ENCODE measurements at places on chromosomes 16 and 17.

GRCh38 chr17:71004413-71004812 is 835.1 kb downstream of the KCNJ2 start:
- no peak for DNase-seq

GRCh38 chr17:42553161-42553818 is 567 bp downstream of the HSD17B1 start:
- DNase-seq, result no peak

GRCh38 chr17:48589060-48589830 is 796 bp downstream of the HOXB3 start:
- DNase-seq, result no peak

DNA sequence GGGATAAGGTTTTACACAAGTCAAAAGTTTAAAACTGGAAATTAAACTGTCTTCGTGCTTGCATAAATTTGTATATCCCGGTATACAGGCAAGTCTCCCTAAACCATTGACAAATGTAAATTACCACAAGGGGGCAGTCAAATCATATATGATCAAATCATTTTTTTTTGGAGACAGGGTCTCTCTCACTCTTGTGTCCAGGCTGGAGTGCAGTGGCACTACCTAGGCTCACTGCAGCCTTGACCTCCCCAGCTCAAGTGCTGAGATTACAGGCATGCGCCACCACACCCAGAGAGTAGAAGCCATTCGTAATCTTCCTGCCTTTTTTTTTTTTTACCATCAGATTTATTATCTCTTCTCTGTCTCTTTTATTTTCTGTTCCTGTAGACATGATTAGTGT is 18.5 kb downstream of the TOP2A start:
- DNase-seq, result no peak

- no peak for DNase-seq
Measured at GRCh38 chr17:7348478-7349242, 3.3 kb upstream of the KCTD11 start.

DNA sequence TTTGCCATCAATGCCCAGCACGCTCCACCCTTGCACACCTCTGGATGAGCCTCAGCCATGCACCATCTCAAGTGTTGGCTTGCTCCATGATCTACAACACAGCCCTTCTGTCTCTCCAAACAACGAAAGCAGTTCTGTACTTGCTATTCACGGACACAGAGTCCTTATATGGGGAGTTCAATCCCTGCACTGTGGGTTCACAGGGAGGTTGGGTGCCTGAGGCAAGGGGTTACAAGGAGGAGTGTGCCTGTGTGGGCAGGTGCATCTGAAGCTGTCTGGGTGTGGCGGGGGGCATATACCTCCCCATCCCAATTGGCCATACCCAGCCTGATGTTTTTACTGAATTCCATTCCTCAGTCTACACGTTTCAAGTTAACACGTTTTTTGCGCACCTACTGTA is 5.6 kb downstream of the RUNDC3A start:
- DNase-seq, result no peak

DNA sequence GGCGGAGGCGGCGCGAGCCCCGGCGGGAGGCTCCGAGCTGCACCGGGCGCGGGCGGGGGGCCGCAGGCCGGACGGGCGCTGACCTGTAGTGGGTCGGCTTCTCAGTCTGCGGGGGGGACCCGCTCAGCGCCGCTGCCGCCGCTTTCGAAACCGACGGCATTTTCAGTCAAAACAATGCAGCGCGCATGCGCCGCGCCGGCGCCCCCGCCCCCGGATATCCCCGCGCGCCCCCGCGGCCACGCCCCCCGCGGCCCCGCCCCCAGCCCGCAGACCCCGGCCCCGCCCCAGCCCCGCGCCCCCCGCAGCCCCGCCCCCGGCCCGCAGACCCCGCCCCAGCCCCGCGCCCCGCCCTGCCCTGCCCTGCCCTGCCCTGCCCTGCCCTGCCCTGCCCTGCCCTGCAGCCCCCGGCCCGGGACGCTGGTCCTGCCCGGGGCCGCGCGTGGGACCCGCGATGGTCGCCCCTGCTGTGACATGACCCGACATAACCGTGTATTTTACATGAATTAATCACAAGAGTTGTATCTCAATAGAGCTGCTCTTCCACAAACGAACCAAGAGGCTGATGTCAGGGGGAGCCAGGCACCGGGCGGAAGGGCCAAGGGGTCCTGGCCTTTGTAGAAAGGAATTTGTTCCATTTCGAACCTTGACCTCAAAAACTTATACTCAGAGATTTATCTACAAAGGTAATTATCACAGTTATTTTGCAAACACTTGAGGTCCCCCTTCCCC is at the start of gene UNKL:
Gene UNKL (minus strand): TSS at position 173 of the 729 bp plus-strand sequence. CDS start 13 bp downstream, at position 160.
- peak; percentile 87 for DNase-seq

- no peak for DNase-seq
Measured at GRCh38 chr17:7606280-7606679, 8.4 kb downstream of the FXR2 start.

DNA sequence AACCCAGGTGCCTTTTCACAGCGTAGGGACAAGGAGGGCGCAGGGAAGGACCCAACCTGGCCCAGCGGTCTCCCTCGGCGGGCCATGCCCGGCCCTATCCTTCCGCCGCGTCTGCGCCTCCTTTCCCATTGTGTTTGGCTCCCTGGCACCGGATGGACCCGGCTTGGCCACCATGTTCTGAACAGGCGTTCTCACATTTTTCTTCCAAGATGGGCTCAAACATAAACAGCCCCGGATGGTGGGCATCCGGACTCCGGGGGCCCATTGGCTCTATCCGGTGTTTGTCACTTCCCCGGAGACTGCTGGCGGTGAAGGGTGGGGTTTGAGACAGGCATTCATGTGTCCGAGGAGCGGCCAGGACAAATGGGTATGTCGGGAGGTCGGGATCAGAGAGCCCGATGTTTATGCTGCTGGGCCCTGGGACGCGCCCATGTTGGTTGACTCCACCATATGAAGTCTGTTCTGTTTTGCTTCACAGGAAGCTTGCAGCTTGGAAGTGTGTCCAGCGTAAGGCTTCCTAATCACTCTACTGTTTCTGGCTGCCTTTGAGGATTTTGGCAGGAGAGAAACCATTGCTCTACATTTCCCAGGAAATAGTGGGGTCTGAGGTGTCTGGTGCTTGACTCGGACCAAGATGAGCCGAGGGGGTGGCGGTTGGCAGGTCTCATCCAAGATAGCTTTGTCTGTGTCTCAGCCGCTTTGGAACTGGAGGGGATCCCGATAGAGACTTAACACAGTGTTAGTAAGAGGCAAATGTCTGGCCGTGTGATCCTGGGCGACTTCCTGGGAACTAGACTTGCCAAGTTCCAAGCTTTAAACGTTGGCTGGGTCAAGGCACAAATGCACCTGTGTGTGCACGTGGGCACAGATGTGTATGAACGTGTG is 188.3 kb downstream of the IRF8 start:
- DNase-seq, result no peak

DNA sequence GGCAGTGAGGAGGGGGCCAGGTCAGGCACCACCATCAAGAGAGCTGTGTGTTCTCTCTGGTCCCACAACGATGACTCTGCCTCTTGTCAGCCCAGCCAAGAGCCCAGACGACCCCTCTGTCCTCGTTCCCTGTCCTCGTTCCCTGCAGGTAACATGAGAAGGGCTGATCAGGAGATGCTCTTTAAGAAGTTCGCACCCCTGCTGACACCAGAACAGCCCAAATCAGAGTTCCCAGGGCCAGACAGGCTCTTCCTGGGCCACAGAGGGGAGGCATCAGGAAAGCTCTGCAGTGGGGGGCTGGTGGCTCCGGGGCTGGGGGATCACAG is 13.5 kb upstream of the DNAI2 start:
- DNase-seq, result no peak

- no peak for DNase-seq
Measured at GRCh38 chr17:51907041-51907440, 251.5 kb downstream of the CA10 start.

DNA sequence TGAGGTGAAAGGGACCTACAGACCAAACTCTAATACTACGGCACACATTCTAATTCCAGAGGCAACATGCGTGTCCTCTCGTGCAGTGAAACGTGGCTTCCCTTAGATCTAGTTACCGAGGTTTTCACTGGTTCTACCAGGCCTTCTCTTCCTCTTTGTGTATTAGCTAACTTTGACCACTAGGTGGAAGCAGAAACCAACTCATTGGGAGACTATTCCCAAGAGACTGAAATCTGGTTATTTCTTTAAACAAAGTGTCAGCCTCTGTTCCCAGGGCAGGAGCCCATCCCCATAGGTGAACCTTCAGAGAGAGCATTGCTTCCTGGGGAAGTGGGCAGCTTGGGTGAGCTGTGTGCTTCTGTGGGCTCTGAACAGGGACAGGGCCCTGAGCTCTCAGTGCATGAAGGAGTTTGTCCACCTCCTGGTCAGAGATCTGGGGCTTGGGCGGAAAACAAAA is 19.7 kb upstream of the RCVRN start:
- DNase-seq, result no peak

- no peak for DNase-seq
Measured at GRCh38 chr16:24784121-24784520, 54.7 kb downstream of the TNRC6A start.

GRCh38 chr17:55601874-55602364 is 90.7 kb upstream of the SMIM36 start:
- peak; percentile 32 for DNase-seq

DNA sequence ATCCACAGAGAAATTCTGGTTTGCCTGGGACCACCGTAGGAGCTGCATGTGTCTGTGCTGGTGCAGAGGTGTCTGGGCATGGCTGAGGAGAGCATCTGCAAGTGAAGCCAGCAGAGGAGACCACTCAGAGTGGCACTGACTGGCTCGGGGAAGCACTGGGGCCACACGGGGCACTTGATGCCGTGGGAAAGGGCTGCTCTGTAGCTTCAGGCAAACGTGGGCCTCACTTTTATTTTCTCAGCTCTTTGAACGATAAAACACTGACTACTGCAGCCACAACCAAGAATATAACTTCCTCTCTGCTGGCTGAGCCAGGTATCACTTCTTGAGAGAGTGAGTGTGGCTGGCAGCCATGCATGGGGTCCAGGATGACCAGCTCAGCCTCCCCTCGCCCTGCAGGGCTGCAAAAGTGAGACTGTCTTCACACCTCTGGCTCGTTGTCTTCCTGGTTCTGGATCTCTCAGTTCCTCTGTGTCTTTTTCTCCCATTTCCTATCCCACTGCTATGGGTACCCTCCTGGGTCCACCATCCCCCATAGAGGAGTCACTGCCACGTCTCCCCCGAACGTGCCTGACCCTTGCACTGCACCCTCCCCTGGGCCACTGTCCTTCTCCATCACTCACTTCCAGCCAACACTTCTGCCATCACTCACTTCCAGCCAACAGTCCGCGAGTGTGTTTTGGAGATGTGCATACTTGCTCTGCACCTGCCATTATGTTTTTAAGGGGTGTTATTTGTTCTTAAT is 201.4 kb upstream of the CHMP6 start:
- peak; percentile 64 for DNase-seq

DNA sequence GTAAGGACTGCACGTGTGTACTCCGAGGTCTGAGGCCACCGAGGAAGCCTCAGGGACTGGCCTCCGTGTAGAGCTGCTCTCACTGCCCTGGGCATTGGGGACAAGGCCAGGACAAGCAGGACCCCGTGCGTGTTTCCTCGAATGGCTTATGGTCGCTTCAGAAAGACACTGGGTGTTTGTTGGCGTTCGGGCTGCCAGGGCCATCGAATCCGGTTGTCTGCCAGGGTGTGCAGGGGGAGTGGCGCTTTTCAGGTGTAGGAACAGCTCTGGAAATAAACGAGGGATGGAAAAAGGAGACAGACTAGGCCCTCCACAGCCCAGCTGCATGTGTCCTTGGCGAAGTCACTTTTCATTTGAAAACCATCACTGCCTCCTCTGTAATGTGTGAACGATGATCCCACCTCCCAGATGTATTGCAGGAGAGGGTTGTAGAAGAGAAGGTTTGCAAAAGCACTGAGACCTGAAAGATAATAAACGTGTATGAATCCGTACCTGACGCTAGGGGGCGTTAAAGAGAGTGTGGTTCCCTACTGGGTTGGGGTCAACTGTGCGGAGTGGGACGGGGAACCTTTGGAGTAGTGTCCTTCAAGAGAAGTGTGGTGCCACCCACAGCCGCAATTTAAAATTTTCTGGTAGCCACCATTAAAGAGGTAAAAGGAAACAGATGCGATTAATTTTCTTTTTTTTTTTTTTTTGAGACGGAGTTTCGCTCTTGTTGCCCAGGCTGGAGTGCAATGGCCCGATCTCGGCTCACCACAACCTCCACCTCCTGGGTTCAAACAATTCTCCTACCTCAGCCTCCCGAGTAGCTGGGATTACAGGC is 2.1 kb upstream of the ZSCAN10 start:
- DNase-seq, result peak; percentile 73

- no peak for DNase-seq
Measured at GRCh38 chr16:79717333-79718137, 117.0 kb upstream of the MAF start.

DNA sequence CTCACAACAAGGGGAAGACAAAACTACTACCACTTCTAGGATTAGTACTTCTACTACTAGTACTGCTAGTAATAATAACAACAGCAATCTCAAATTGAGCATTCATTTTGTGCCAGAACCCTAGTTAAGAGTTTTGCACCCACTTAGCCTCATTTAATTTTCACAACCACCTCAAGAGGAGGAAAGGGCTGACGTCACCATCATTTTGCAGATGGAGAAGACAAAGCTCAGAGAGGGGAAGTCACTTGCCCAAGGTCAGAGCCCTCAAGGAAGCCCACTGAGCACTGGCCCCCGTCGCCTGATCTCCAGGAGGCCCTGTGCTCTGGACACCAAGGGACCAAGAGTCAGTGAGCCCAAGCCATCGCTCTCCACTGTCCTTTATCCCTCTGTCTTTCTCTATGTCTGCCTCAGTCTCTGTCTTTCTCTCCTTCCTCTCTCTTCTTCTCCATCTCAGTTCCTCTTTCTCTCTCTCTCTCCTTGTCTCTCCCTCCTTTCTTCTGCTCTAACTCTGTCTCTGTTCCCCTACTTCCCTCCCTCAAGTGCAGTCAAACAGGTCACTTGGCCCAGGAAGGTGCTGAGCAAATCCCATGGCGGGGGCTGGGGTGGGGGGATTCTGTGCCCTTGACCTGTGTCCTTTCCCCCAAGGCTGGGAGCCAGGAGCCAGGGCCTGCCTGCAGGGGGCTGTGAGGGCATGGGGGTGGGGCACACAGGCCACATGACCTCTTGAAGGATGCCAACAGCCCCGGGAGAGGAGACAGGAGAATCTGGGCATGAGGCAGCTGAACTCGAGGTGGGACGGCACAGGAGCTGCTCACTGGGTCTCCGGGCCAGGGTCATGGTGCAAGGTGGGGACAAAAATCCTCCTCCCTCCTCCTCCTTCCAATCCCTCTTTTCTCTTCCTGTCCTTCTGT is 11.2 kb upstream of the NGFR start:
- DNase-seq, result no peak

DNA sequence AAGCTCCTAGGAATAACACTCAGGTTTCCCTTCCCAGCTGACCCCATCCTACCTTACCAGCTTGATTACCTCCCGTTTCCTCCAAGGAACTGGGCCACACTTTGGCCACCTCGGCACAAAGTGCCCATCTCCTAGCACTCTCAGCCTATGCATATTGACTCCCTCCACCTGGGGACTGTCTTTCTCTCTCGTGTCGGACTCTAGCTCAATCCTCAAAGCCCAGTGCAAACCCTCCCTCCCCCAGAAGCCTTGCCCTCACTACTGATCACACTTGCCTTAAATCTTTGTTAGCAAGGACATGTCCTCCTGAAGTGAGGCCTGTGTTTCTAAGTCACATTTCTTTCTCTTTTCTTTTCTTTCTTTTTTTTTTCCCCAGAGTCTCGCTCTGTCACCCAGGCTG is 2.6 kb upstream of the RAB26 start:
- no peak for DNase-seq
